ENCODE measurements at places on chromosomes 3 and 15.
A peak's percentile ranks its signal among the peaks of the same experiment; 100 is the strongest.

GRCh38 chr3:47872916-47873315 lies 70.0 kb downstream of the DHX30 start:
- DNase-seq: no peak

DNA sequence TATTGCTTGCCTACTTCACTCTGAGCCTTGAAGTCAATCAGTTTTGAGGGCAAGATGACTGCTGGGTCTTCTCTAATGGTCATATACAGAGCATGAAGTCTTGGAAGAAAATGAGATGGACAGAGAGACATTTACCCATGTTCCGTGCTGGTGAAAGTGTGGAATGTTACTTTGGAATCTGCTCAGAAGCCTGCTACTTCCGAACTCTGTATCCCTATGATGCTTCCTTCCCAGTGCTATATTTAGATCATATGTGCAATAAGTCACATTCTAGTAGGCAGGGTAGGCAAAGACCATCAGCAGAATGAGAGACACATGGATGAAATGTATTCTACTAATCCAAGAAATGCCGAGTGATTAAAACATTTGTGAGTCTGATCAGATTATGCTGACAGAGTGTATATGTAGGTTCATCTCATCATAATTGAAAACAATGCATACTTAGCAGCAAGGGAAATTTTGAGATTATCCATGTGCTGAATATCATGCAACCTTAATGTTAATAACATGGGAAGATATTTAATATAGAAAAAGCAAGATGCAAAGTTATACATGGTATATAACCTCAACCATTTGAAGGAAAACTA lies 60.5 kb downstream of the RAB7A start:
- DNase-seq: no peak

- DNase-seq: no peak
These were observed 793.9 kb upstream of the NR2F2 start for GRCh38 chr15:95536638-95537037.

GRCh38 chr3:95654570-95655362 lies 1159.6 kb upstream of the EPHA6 start:
- DNase-seq: no peak

DNA sequence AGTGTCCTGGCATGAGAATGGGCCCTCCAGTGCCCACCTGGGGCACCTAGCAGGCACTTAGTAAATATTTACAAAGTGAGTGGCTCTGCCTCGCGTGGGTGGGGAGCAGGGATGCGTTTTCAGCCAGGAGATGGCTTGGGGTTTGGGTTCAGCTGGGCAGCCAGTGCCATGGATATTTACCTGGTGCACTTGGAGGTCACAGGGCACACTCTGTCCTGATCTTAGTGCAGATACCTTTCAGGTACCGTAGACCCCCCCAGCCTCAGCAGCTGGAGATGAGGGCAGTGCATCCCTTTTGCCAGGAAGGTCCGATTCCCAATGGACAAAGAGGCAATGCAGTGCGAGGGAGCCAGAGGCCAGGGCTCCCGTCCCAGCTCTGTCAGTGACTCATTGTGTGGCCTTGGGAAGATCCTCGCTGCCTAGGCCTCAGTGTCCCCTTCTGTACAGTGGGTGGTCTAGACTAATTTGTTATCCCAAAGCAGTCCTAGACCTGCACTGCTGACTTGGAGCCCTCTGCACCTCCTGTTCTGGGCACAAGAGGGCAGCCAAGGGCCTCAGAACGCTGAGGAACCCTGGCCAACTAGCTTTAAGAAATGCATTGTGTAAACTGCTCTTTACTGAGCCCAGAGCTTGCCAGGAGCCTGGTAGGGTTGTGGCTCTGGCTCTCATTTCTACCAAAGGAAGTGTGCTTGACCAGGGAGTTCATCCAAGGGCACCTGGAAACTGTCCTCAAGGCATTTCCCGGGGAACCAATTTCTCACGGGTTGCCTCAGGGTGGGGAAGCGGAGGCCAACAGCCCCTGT lies 16.0 kb downstream of the HDAC11 start:
- peak; percentile 75 for DNase-seq

- no peak for DNase-seq
These were observed 73.1 kb upstream of the COL8A1 start for GRCh38 chr3:99565331-99565730.

DNA sequence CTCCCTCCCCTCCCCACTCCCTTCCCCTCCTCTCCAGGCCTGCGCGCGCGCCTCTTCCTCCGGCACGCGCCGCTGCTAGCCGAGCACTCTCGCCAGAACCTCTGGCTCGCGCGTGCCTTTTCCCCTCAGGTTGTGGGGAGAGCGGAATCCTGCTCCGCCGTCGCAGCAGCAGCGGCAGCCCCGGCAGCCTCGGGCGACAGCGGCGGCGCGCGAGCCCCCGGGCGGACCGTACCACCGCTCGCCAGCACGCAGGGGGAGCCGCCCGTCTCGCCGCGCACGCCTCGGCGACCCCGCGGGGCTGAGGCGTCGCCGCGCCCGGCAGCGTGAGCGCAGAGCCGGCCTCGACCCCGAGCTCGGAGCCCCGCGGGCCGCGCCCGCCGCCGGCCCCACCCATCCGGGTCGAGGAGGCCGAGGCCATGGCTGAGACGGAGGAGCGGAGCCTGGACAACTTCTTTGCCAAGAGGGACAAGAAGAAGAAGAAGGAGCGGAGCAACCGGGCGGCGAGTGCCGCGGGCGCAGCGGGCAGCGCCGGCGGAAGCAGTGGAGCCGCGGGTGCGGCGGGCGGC lies at the start of gene CDV3:
TSS of gene CDV3 (plus strand) at position 58 of the 566 bp plus-strand sequence. CDS start at position 417, 359 bp downstream.
- DNase-seq: no peak

DNA sequence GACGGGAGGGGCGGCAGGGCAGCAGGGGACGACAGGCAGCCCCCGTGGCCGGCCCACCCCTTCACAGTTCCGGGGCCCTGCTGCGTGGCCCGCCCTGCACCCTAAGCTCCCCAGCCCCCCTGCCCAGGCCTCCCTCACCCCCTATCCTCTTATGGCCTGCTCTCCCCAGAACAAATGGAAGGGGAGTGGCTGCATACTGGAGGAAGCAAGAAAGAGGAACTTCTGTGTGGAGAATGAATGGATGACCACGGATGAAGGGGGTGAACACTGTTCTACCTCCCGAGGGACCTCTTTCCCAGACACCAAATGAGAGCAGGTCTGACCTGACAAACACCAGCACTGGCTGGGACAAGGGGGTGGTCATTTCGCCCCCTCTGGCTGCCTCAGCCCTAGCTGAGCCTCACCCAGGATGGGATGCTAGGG lies 25.0 kb downstream of the SEC61A1 start:
- no peak for DNase-seq

DNA sequence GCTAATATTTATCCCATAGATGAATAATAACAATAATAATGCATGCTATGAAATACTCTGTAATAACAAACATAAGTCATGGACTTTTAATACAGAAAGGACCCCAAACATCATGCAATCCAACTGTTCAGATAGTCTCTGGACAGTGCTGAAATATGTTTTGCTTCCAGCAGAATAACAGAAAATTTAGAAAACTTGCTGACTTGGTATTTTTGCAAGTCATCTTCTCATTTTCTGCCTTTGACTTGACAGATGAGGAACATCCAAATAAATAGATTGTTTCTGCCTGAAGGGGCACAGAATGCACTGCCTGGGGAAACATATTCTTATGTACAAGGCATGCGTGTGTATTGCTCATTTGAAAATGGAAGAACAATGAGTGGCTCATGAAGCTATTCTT lies 442.4 kb upstream of the GRM7 start:
- no peak for DNase-seq

GRCh38 chr3:115977866-115978265 lies 354.6 kb downstream of the GAP43 start:
- DNase-seq: no peak

DNA sequence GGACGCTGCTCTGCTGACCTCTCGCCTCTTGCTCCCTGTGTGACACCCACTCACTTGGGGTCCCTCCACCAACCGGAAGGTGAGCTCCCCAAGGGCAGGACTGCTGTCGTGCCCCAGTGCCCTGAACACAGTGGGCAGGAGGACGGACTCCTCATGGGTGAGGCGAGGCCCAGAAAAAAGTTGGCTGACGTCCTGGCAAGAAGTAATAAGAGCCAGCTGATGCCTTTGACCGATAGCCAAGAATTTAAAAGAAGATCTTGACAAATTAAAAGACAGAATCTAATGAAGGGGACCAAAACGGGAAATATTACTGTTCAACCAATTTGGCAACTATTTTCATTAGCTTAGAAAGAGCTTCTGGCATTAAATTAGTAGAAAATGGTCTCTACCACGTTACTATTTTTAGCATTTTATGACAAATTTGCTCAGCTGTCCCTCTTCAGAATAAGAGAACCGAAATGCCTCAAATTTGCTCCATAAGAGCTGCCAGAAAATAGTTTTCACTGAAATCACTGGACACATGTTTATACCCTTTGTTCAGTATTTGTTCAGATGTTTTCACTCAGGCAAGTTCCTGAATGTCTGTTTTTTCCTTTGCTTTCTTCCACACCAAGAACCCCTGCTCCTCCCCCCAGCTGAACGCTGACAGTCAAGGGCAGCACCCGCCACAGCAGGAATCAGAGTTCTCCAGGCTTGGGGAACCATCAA lies 60.5 kb downstream of the XXYLT1 start:
- DNase-seq: peak; percentile 81

DNA sequence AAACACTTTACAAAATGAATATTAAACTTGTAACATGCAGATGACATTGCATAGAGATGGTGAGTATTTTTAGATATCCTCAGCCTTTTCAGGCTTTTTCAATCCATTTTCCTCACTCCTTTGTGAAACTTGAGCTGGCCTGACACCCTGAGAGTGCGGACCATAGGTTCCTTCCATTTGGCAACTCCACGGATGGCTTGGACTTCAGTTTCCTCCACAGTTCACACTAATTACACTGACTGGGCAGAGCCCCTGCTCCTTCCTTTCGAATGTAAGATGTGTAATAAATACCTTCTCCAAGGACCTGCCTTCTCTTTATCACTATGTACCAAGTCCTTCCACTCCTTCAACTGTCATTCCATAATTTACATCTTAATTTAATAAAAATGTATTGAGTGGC lies 141.7 kb upstream of the LRIG1 start:
- no peak for DNase-seq

- no peak for DNase-seq
These were observed 20.3 kb upstream of the RAD18 start for GRCh38 chr3:8983591-8983990.

Data from iris pigment epithelial cell (primary cell).